Heart left ventricle (tissue), 16 donors: ENCODE measurements at places on chromosomes 6 and 20. TPM values are rescaled to one million over a fixed set of nuclear protein-coding genes. Genes with fewer than 3 reads are reported as not detected.
A peak's percentile ranks its signal among the peaks of the same experiment; 100 is the strongest.

HLA-DQB2 gene
- not detected for polyA plus RNA-seq

DNA sequence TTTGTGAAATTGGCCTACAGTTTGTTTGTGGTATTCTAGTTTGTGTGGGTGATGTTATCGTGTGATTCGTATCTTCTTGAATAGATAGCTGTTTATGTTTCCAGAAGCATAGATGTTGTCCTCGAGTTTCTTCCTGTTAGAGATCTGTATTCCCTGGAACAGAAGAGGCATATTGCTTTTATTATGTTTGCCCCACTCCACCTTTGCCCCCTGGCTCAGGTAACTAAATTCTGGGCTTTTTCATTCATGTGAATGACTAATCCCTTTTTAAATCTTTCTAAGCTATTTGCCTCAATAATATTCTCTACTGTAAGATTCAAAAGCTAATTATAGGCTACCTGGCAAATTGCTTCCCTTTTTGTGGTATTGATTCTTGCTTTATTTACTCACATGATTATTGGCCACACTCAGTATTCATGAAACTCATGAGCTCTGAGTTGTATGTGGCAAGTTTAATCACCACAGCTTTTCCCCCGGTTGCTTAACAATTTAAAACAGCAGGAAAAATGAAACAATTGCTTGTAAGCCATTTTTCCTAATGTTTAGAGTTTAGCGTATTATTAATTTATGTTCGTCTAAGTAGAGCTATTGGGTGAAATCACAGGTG, 12.6 kb downstream of the RNF217 start:
- DNase-seq, result no peak
- no peaks in the 10 kb centered on the region for H3K4me1 ChIP-seq
- H3K27me3 ChIP-seq, result no peaks in the 10 kb centered on the region
- H3K36me3 ChIP-seq, result peaks cover 37% of the 10 kb centered on the region

DNA sequence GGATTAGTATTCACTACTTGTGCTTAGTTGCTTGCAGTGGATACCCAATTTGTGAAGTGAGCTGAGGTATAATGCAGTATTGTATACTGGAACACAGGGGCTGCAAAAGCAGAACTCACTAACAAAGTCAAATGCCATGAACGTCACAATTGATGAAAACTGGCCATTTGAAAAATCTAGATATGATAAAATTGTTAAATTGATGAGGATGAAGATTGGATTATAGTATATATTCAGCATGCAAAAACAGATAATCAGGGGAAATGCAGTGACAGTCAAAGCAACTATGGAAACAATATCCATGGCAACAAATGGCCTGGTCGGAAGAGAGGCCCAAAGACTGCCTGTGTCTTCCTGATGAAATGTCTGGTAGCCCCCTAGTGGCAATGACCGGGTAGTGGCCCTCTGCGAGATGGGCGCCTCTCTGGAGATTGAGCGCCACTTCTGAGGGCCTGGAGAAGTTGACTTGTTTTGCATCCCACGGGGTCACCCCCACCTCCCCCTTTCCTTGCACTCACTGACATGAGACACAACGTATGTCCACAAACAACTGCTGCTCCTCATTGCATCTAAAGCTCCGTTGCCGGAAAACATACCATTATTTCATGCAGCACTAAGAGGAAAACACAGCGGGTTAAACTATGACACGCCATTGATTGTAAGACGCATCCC, 43.6 kb downstream of the C6orf15 start:
- H3K27me3 ChIP-seq, result no peaks in the 10 kb centered on the region
- H3K4me1 ChIP-seq, result peaks cover 6% of the 10 kb centered on the region
- H3K27ac ChIP-seq, result no peak overlapping the region
- H3K36me3 ChIP-seq, result no peaks in the 10 kb centered on the region
- peak; percentile 59 for DNase-seq

- H3K27ac ChIP-seq, result peak overlapping the region; percentile 13
- peaks cover 59% of the 10 kb centered on the region for H3K4me1 ChIP-seq
- H3K36me3 ChIP-seq, result no peaks in the 10 kb centered on the region
- no peak overlapping the region for H3K4me3 ChIP-seq
- no peak for DNase-seq
Observed at GRCh38 chr6:54071821-54072340, 39.4 kb upstream of the MLIP start.
